ENCODE measurements at places on chromosomes 1 and 21. TPM values are rescaled to one million over a fixed set of nuclear protein-coding genes. Genes with fewer than 3 reads are reported as not detected.

Gene CRB1
- polyA plus RNA-seq, result 0.18 TPM

Gene WDR64
- polyA plus RNA-seq, result not detected

Gene MAP1LC3C
- polyA plus RNA-seq, result 0.20 TPM

Gene OR6N1
- polyA plus RNA-seq, result not detected
